Activated T-helper 2 cell treated with anti-CD3 and anti-CD28 coated beads, Interferon-gamma antibody, Interleukin-2, Interleukin-4, amounts not matched to agents 10 μg/mL and 5 μg/mL and 100 μg/mL, durations not matched to agents 14 hours and 24 hours and 36 hours (primary cell): ENCODE measurements at places on chromosomes 7 and 10. TPM values are rescaled to one million over a fixed set of nuclear protein-coding genes. Genes with fewer than 3 reads are reported as not detected.

DNA sequence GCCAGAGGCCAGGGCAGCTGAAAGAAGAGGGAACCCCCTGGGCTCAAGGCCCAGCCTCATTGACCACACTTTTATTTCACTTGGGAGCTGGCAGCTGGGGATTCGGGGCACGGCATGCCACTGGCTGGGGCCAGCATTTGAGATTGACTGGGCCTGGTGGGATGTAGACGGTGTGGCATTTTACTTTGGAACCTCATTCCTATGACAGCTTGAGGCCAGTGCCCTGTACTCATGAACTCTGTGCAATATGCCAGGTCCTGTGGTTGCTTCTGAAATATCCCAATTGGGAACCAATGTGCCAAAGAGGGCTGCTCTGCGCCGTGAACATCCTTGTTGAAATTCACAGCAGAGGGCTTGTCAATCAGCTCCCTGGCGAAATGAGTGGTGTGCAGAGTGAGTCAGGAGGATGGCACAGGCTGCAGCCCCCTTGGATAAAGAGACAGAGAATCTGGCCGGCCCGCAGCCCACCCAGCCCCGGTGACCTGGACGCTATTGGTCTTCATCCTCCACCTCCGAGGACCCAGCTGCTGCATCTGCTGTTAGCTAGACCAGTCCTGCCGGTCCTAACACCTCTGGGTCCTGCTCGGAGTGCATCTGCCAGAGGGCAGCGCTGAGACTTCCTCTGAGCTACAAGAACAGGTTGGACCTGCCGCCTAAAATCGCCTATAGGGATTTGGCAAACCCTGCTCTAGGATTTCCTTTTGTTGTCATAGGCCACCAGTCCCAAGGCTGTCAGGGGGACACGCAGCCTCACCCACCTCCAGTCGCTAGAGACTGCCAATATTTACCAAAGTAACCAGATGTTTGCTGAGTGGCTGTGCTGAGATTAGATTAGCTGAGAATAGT is 58.0 kb downstream of the PRKAG2 start:
- no peaks in the 10 kb centered on the region for H3K36me3 ChIP-seq
- no peak overlapping the region for H3K27ac ChIP-seq
- DNase-seq = no peak
- no peaks in the 10 kb centered on the region for H3K27me3 ChIP-seq
- H3K4me3 ChIP-seq = no peak overlapping the region

POLL gene
- 32.4 and 33.4 TPM in 2 replicates for total RNA-seq

- no peak overlapping the region for H3K27ac ChIP-seq
- no peaks in the 10 kb centered on the region for H3K27me3 ChIP-seq
These were observed 51.7 kb upstream of the FZD1 start for GRCh38 chr7:91212582-91212981.

DNA sequence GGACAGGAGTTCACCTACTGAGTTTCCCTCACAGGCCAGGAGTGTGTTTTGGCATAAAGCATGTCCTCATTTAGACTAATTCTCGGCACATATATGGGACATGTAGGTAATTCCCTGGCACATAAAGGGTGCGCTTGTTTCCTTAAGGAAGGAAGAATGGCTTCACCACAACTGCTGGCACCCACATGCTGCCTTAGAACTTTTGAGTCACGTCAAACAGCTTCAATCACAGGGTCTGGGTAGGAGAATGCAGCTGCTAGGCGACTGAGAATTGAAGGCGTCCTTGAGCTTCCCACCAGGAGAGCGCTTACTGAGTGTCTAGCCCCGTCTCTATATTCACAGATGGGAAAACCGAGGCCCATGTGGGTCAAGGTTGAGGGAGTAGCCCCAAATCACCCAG is 146.1 kb downstream of the CHN2 start:
- H3K4me3 ChIP-seq = no peak overlapping the region
- H3K27me3 ChIP-seq = peaks cover 8% of the 10 kb centered on the region
- no peaks in the 10 kb centered on the region for H3K36me3 ChIP-seq
- H3K4me1 ChIP-seq = peaks cover 14% of the 10 kb centered on the region
- H3K27ac ChIP-seq = no peak overlapping the region

- H3K27me3 ChIP-seq = no peaks in the 10 kb centered on the region
- no peak overlapping the region for H3K4me3 ChIP-seq
- peaks cover 45% of the 10 kb centered on the region for H3K4me1 ChIP-seq
These were observed 109.2 kb downstream of the PIP4K2A start for GRCh38 chr10:22605168-22605567.

EBLN1 gene
- total RNA-seq = not detected in 2 replicates

SUGCT gene
- 0.43 and 1.2 TPM in 2 replicates for total RNA-seq

DKK1 gene
- total RNA-seq = not detected in 2 replicates

CREB3L2 gene
- 58.6 and 65.6 TPM in 2 replicates for total RNA-seq

SFXN3 gene
- 41.3 and 44.3 TPM in 2 replicates for total RNA-seq

RINT1 gene
- total RNA-seq = 25.7 and 28.7 TPM in 2 replicates

DNA sequence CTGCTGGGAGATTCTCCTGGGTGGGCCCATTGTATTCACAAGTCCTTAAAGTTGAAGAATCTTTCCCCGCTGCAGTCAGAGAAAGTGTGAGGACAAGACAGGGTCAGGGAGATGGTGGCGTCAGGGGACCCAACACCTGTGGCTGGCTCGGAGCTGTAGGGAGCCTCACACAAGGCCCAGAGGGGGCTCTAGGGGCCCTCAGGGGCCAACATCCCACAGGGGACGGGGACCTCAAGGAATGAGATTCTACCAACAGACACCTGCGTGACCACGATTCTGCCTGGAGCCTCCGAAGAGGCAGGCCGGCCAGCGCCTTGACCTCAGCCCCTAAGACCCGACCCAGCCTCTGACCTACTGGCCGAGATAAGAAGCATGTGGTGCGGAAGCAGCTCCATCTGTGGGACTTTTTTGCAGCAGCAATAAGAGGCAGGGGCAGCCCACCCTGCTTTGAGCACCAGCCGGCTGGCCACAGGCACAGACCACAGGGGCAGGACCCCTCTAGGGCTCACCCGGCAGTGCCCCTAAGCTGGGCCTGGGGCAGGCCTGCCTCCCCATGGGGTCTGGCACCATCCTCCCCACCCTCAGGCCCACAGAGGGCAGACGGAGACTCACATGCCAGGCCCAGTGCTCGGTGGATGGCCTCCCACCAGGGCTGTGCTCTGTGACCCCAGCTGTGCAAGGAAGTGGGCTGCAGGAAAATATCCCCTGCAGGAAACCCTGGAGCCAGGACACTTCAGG is 13.2 kb downstream of the RASGEF1A start:
- no peak overlapping the region for H3K4me3 ChIP-seq
- no peak for DNase-seq
- H3K4me1 ChIP-seq = no peaks in the 10 kb centered on the region
- no peaks in the 10 kb centered on the region for H3K27me3 ChIP-seq
- no peak overlapping the region for H3K27ac ChIP-seq

DNA sequence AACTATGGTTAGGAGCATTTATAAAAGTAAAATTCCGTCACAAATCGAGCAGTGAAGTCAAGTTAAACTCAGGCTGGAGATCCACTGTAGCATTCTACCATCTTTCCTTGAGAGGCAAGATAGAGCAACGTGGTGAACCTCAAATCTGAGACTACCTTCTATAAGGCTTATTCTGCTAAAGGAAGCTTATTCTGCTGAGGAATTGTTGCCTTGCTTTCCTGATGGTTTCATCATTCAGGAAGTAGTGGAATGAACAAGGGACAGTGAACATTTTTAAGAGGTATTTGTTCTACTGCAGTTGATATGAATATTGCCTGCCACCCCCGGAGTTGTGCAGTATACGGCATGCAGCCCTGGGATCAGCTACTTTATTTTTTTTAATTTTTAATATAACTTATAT is 170.8 kb downstream of the VPS50 start:
- no peak overlapping the region for H3K4me3 ChIP-seq
- H3K27ac ChIP-seq = no peak overlapping the region
- H3K36me3 ChIP-seq = no peaks in the 10 kb centered on the region
- no peaks in the 10 kb centered on the region for H3K4me1 ChIP-seq
- no peaks in the 10 kb centered on the region for H3K27me3 ChIP-seq
- DNase-seq = no peak

DNA sequence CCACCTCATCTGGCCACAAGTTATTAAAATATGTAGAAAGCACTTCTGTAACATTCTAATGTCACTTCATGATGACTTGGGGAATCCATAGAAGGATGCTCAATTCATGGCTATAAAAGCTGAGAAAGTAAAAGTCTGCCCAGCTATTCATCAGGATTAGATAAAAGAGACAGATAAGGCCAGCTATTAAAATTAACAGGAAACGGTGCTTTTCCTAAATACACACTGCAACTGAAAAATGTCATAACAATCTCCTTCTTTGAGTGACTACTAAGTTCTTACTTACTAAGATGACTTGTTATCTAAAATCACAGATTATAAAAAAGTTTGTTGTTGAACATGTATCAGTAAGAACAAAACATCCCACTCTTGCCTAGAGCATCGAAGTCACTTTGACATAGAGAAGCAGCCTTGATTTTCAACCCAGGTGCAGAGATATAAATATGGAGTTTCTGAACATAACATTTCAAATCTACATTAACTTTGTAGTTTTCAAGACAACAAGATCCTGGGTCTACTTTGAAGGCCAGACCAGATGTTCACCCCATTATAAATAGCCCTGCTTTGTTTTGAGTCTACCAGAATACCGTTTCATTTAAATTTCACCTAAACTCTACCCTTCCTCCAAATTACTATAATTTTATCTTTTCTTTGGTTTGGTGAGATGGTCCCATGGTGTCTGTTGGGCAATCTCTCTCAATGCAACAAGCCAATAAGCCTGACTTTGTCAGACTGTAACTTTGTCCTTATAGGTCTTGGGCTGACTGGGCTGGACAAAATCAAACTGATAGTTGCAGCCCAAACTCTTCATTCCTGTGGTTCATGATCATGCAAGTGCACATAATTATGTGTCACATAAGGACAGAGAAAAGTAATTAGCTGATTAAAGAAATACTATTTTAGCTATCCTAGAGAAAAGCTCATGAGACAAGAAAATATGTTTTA is 24.0 kb downstream of the HYCC1 start:
- no peak for DNase-seq
- no peak overlapping the region for H3K4me3 ChIP-seq
- H3K4me1 ChIP-seq = peaks cover 43% of the 10 kb centered on the region
- no peaks in the 10 kb centered on the region for H3K27me3 ChIP-seq
- peak overlapping the region; percentile 26 for H3K27ac ChIP-seq

DNA sequence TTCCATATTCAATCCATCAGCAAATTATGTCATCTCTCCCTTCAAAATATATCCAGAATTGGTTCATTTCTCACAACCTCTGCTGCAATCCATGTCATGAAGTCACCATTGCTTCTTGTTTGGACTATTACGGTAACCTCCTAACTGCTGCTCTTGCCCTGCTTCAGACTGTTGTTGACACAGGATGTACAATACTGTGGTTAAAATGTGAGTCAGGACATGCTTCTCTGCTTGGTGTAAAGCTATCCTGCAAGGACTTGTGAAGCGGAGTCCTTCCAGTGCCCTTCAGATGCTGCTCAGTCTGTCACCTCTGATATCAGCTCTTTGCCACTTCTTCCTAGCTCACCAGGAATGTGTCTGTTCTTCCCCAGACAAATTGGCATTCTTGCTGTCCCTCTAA is 10.4 kb upstream of the NXPH1 start:
- no peak overlapping the region for H3K4me3 ChIP-seq
- H3K36me3 ChIP-seq = no peaks in the 10 kb centered on the region
- no peaks in the 10 kb centered on the region for H3K27me3 ChIP-seq

GRCh38 chr10:70319183-70319582 is 35.4 kb upstream of the NPFFR1 start:
- H3K36me3 ChIP-seq = no peaks in the 10 kb centered on the region
- H3K4me3 ChIP-seq = no peak overlapping the region
- no peak overlapping the region for H3K27ac ChIP-seq
- no peak for DNase-seq
- peaks cover 12% of the 10 kb centered on the region for H3K4me1 ChIP-seq

DNA sequence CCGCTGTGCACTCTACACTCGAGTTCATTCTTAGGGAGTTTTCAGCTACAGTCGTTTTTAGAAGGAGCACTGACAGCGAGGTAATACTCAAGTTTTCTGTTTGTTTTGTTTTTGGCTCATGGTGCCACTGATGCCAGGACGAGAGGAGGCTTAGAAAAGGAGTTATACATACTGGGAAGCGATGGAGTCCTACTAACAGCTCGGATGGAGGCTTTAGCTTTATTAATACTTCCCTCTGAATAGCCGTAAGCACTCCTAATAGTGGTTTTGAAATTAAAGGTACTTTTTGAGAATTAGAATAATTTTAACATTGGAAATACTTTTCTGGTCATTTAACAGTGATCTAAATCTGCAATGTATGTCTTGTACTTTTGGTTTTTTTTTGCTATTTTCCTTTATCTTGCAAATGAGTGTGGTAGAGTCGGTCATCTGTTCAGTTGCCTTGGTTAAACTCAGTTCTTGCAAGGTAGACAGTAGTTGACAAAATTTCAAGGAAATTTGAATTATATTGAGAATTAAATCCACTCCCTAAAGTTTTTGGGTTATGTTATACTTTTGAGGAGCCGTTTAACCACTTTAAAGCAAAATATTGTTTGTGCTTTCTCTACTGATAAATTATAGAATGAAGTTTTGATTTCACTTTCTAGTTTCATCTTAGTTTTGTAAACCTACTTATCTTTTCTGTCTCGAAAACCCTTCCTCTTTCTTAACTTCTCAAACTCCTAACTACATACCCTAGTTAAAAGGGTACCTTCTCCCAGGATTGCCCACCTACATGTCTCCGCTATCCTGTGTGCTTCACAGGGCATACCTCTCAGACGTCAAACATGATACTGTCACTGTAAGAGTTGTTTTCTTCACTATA is 1.5 kb downstream of the HBP1 start:
- no peak for DNase-seq
- H3K27me3 ChIP-seq = peaks cover 9% of the 10 kb centered on the region
- peak overlapping the region; percentile 96 for H3K27ac ChIP-seq
- peak overlapping the region; percentile 89 for H3K4me3 ChIP-seq
- peaks cover 50% of the 10 kb centered on the region for H3K4me1 ChIP-seq

GFRA1 gene
- not detected in 2 replicates for total RNA-seq

DNA sequence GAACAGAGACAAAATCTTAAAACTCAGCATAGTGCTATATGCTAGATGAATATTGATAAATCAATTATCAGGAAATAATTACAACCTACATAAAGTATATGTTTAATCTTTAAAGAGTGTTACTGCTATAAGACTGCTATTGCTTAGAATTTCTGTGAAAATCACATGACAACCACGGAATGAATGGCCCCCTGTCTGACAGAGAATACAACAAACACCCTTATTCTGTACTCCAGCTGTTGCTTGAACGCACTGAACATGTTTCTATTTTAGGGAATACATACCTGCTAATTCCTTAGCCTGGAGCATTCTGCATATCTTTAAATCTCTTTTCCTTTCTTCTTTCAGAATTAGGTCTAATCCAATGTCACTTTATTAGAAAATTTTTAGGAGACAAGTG is 452.4 kb upstream of the PHF14 start:
- no peaks in the 10 kb centered on the region for H3K36me3 ChIP-seq
- H3K4me3 ChIP-seq = no peak overlapping the region
- no peak overlapping the region for H3K27ac ChIP-seq
- H3K4me1 ChIP-seq = no peaks in the 10 kb centered on the region
- no peaks in the 10 kb centered on the region for H3K27me3 ChIP-seq

TACR2 gene
- not detected in 2 replicates for total RNA-seq

CHRM2 gene
- not detected in 2 replicates for total RNA-seq

MINDY3 gene
- total RNA-seq = 19.2 and 20.9 TPM in 2 replicates
